ENCODE measurements at places on chromosomes 3 and 15.

DNA sequence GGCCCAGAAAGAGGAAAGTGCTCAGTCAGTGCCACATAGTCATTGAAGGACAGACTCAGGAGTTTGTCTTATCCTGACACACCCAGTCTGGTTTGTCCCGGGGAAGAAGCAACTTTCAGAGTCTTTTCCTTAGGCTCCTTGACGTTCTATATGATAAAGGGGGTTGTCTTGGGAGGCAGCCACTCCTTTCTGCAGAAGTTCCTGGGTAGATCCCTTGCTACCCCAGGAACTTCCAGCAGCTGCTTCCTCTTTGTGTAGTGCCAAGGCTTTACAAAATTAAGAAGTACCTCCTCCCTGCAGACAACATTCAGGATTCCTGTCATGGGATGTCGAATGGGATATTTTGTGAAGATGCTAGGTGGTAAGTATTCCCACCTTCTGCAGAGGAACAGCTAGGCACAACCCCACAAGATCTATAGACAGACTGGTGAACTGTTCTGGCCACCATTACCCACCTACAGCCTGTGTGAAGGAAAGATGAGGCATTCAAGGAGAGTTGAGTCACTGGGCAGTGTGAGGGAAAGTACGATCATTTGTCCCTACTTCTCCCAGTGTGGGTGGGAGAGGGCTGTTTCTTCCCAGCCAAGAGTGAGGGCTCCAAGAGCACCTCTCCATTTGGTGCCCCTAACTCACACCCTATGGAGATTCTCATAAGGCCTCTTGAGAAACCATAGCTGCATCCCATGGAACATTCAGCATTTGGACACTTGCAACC lies 11.3 kb downstream of the TMEM266 start:
- DNase-seq = no peak

GRCh38 chr3:182484682-182485081 lies 308.6 kb upstream of the ATP11B start:
- no peak for DNase-seq

GRCh38 chr15:90917569-90917968 lies 14.5 kb downstream of the MAN2A2 start:
- no peak for DNase-seq

GRCh38 chr3:13240928-13241618 lies 167.8 kb upstream of the IQSEC1 start:
- DNase-seq = no peak

DNA sequence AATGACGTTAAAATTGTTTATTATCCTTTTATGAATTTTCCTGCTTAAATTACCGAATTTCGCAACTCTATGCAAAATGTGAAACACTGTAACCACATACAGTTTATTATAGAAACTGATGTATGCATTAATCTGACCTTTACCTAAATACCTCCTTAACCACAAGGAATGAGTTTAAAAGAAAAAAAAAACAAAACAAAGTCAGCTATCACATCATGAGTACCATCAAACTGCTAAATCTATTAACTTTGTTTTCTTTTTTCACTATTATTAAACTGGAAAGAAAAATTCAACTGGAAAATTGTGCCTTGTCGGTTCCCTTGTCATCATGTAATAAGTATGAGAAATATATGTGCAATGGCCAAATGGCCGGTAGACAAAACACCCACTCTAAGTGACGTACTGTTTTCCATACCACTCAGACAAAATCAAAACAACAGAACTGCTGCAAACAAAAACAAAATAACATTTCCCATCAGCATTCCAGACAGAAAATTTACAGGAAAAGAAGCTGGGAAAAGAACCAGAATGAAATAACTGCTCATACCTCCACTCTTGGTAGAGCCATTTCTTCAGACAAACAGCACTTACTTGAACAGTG lies 415.3 kb downstream of the FOXP1 start:
- no peak for DNase-seq

DNA sequence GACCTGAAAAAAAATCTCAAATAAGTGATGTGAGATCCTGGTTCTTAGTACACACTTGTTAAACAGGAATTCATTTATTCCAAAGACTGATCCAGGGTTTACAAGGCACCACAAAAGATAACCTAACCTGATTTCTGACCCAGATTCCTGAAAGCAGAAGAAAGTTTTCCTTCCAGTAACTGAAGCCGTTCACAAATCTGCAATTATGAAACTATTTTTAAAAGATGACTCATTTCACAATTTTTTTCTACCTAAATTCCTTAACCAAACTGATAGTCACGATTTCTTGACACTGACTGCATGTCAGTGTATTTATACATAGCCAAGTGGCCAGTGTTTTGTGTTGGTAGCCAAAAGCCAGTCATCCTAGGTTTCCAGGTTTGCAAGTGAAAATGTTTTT lies 17.1 kb downstream of the SLC9A9 start:
- DNase-seq = no peak

GRCh38 chr3:79329154-79329553 lies 438.6 kb downstream of the ROBO1 start:
- no peak for DNase-seq

DNA sequence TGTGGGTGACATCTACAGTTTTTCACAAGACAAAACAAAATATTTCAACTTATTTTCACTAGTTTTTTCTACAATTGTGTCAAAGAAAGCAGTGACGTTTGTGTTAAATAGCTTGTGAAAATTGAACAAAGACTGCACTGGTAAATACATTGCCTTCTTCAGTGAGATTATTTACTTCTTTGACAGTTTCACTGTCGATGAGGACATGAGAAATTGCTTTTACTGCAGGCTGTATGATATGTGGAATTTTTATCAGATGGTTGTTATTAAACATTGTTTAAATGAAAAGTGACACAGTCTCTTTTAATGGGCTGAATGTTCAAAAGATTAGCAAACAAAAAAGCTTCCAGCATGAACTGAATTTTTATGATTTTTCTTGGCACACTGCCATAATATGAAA lies 773.9 kb upstream of the CADM2 start:
- no peak for DNase-seq

GRCh38 chr3:142348460-142348859 lies 99.4 kb downstream of the XRN1 start:
- DNase-seq = no peak
